T-cell (primary cell): ENCODE measurements at places on chromosomes 5 and 9. TPM values are rescaled to one million over a fixed set of nuclear protein-coding genes. Genes with fewer than 3 reads are reported as not detected.

- H3K27ac ChIP-seq, result no peak overlapping the region
- H3K4me1 ChIP-seq, result peaks cover 9% of the 10 kb centered on the region
- peaks cover 39% of the 10 kb centered on the region for H3K27me3 ChIP-seq
- no peak overlapping the region for H3K4me3 ChIP-seq
Observed at GRCh38 chr9:130143279-130143893, 28.8 kb upstream of the NCS1 start.

Gene SHISAL2B
- total RNA-seq, result not detected

DNA sequence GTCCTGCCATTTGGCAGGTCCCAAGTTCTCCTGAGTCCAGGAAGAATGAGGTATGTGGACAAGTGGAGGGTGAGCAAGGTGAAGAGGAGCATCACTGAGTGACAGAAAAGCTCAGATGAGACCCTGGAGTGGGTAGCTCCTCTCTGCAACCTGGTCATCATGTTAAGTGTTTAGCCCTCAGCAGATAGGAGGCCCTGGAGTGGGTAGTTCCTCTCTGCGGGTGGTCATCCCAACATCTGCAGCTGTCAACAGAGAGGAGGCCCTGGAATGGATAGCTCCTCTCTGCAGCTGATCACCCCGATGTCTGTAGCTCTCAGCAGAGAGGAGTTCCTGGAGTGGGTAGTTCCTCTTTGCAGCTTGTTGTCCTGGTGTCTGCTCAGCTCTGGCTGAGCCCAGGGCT lies 48.4 kb downstream of the NDUFAF2 start:
- H3K36me3 ChIP-seq, result peaks cover 9% of the 10 kb centered on the region
- DNase-seq, result no peak
- H3K27me3 ChIP-seq, result no peaks in the 10 kb centered on the region
- H3K27ac ChIP-seq, result no peak overlapping the region
- H3K4me3 ChIP-seq, result no peak overlapping the region

DNA sequence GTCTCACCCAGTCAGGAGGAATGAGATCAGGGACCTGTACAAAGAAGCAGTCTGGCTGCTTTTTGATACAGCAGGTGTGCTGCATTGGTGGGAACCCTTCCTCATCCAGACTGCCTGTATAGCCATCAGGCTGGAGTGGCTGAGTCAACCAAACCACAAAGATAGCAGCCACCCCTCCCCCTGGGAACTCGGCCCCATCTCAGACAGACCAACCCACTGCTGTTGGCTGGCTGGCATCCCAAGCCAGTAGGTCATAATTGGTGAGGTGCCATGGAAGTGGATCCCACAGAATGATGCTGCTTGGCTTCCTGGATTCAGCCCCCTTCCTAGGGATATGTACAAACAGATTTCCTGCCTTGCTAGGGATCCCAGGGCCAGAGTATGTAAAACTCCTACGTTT lies 60.9 kb downstream of the YTHDC2 start:
- H3K27ac ChIP-seq, result no peak overlapping the region
- H3K4me1 ChIP-seq, result no peaks in the 10 kb centered on the region
- no peak for DNase-seq
- H3K4me3 ChIP-seq, result no peak overlapping the region

GRCh38 chr5:139844472-139845145 lies 49.0 kb downstream of the PSD2 start:
- no peak overlapping the region for H3K4me3 ChIP-seq
- peaks cover 16% of the 10 kb centered on the region for H3K4me1 ChIP-seq
- DNase-seq, result peak; percentile 69
- H3K27me3 ChIP-seq, result peaks cover 2% of the 10 kb centered on the region
- H3K27ac ChIP-seq, result no peak overlapping the region

DNA sequence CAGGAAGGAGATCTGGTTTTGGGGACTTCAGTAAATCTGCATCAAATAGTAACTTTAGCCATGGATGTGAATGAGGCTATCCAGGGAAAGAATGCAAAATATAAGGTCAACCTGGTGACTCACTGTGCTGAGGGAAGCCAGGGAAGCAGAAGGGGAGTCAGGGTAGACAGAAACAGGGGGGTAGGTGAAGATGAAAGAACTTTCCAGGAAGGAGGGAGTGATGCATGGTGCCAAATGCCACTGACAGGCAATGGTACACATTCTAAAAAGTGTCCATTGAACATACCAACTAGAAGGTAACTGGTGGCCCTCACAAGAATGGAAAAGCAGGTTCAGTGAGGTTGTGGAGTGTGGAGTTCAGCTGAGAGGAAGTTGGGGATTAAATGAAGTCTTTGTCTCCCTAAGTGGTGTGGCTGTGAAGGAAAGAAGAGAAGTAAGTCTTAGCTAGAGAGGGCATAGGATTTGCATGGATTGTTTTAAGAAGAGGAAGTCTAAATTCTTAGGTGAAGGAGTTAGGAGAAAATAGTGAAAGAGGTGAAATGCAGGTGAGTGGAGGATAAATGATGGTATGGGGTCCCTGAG lies 35.5 kb downstream of the PALM2AKAP2 start:
- no peak overlapping the region for H3K27ac ChIP-seq
- no peaks in the 10 kb centered on the region for H3K36me3 ChIP-seq
- no peak overlapping the region for H3K4me3 ChIP-seq
- no peak for DNase-seq
- peaks cover 6% of the 10 kb centered on the region for H3K27me3 ChIP-seq

- peaks cover 2% of the 10 kb centered on the region for H3K4me1 ChIP-seq
- H3K4me3 ChIP-seq, result peak overlapping the region; percentile 81
- no peak for DNase-seq
- H3K27me3 ChIP-seq, result no peaks in the 10 kb centered on the region
Observed at GRCh38 chr9:125746774-125747052, 460 bp upstream of the PBX3 start.

DNA sequence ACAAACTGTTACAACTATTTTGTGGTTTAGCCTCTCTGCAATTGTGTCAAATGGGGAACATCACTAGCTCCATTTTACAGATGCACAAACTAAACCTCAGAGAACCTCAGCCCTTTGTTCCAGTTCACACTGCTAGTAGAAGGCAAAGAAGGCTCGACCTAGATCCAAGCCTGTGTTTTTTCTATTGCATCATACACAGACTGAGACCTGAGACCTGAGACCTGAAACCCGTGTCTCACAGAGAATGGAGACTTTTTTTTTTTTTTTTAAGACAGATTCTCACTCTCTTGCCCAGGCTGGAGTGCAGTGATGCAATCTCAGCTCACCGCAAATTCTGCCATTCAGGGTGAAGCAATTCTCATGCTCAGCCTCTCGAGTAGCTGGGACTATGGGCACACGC lies 120.8 kb downstream of the GALNT10 start:
- no peak overlapping the region for H3K27ac ChIP-seq
- no peak overlapping the region for H3K4me3 ChIP-seq
- H3K4me1 ChIP-seq, result no peaks in the 10 kb centered on the region
- no peak for DNase-seq
- peaks cover 3% of the 10 kb centered on the region for H3K36me3 ChIP-seq

Gene RNF180
- total RNA-seq, result not detected
